Activated CD4-positive, alpha-beta T cell treated with anti-CD3 and anti-CD28 coated beads for 1 hour (primary cell): ENCODE measurements at places on chromosomes 16 and 17.

DNA sequence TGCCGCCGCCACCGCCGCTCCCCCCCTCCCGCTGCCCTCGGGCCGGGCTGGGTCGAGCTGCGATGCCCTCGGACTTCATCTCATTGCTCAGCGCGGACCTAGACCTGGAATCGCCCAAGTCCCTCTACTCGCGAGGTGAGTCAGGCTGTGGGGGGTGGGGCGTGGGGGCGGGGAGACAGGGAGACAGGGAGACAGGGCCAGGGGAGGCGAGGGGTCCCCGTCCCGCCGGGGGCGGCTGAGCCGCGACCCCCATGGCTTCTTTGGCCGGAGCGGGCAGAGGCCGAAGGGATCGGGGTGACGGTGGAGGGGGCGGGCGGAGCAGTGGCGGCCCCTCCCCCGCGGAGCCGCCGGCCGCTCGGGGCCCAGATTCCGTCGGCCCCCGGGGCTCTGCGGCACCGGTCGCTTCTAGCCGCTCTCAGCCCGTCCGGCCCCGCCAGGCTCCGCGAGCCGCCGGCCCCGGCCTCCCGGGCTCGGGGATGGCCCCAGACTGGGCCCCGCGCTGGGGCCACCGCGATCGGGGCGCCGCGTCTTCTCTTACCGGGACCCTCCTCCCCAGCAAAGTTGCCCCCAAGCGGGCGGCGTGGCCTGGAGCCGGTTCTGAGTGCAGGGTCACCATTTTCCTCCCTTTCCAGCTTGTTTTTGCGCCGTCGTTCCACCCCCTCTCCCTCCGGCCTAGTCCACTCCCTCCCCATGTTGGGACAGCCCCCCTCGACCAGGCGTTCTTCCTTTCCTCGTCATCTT lies 644 bp downstream of the NFAT5 start:
- DNase-seq: no peak

- no peak for DNase-seq
Observed at GRCh38 chr16:73000020-73000906, 47.7 kb downstream of the ZFHX3 start.

- no peak for DNase-seq
Observed at GRCh38 chr17:75191584-75191983, 8.8 kb upstream of the SUMO2 start.

- no peak for DNase-seq
Observed at GRCh38 chr17:8149419-8150193, 2.6 kb downstream of the PER1 start.

DNA sequence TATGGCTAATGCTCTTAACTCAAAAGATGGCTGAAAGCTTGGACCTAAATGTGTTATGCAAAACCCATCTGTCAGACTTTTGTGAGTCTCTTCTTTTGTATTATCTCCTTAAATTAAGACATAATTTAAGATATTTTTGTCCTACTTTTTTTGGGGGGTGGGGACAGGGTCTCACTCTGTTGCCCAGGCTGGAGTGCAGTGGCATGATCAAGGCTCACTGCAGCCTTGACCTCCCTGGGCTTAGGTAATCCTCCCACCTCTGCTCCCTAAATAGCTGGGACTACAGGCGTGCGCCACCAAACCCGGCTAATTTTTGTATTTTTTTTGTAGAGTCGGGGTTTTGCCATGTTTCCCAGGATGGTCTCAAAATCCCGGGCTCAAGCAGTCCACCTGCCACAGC lies 7.1 kb downstream of the CLTC start:
- no peak for DNase-seq

DNA sequence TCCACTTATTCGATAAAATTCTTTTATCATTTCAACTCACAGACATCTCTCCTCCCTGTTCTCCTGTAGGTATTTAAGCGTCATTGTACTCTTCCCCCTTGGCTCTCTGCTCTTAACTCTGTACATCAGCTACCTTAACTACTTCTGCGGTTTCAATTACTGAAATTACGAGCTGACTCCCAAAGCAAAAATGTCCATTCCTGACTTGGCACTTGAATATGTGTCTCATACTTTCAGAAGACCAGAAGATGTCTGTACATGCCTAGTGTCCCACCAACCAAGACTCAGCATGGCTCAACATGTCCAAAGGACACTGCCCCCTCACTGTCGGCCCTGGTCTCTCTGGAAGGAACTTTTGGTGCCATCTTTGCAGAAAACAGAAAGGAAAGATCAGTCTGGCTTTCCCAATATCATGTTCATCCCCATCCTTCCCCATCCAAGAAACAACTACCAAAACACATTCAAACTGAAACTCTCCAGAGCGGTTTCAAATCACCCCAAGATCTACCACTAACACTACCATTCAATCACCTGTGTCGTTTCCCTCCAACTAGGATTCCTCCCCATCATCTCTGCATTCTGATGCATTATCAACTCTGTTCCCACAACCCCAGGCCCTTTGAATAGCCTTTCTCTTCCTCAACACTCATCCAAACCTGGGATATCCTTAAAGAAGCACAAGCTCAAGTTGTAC lies 74.9 kb downstream of the ZFHX3 start:
- no peak for DNase-seq

DNA sequence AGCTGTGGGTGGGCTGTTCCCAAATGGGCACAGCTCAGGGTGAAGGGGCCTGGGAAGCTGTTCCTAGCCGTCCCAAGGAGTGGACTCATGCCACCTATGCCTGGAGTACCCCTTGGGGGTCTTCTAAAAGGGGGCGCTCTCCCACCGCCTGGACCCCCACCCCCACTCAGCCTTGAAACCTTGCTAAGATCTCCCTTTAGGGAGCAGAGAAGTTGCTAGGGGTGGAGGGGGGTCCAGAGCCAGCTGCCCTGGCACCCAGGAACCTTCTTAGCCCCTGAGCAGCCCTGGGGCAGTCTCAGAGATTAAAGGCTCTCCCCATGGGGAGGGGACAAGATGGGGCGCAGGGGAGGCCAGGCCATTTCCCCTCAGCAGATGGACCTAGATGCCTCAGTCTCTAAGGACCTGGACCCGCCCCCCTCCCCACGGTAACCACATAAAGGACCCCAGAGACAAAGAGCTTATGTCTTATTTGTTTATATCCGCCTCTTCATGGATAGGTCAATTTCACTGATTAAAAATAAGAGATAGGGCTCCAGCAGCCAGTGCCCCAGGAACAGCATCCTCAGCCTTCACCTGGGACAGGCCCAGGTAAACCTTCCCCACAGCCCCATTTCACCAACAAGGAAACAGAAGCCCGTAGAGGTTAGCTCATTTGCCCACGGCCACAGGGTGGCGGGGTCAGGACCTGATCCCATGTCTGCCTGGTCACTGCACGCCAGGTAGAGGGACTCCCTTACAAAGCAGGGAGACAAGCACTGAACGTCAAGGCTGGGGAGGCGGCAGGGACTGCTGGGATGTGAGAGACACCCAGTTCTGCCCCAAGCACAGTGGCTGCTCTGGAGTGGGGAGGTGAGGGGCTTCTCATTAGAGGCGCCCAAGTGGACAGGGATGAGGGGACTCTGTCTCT lies 3.4 kb downstream of the MTSS2 start:
- DNase-seq: no peak

DNA sequence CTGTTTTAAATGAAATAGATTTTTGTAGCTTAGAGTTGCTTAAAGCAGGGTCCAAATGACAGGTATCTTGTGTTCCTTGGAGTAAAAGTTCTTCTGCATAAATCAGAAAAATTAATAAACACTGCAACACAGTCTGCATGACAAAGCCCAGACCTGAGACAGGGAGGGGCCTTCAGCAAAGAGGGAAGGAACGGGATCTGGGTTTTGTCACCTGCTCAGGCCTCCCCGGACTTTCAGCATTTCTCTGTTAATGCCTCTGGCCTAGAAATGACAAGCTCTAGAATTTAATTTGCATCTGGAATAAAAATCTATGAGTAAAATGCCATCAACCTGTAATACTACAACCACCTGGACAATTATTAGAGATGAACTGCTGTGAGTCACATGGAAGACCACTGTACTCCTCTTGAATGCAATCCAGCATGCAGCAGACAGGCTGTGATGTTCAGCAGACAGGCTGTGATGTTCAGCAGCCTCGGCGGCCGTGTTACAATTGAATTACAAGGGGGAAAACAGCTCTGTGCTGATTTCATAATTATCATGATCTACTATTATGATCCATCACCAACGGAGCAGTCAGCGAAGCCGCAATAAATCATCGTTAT lies 170.2 kb downstream of the TOX3 start:
- no peak for DNase-seq

- DNase-seq: no peak
Observed at GRCh38 chr17:72270273-72270924, 149.6 kb downstream of the SOX9 start.

DNA sequence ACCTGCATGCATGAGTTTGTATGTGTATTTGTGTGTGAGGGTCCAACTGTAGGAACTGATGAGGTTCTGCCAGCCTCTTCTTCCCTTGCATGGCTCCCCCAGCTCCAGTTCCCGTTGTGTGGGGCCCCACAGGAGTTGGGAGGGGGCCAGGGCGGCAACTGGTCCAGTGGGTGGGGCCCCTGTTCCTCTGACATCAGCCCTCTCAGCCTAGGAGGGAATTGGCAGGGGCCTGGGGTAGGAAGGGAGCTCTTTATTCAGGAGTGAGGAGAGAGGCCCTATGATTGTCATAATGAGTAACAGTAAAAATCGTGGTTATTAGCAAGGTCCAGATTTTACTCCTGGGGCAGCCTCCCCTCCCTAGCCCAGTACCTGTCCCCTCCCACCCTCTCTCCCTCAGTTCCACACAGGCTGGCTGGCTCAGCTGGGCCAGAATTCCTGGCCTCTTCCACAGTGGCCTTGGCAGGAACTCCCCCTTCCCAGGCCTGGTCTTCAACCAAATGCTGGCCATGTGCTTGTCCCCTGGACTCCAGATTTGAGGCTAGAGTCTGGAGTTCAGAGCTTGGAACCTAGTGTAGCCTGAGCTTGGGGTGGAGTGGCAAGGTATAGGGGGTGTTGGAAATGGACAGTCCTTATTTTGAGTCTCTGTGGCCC lies 18.9 kb downstream of the RARA start:
- no peak for DNase-seq

DNA sequence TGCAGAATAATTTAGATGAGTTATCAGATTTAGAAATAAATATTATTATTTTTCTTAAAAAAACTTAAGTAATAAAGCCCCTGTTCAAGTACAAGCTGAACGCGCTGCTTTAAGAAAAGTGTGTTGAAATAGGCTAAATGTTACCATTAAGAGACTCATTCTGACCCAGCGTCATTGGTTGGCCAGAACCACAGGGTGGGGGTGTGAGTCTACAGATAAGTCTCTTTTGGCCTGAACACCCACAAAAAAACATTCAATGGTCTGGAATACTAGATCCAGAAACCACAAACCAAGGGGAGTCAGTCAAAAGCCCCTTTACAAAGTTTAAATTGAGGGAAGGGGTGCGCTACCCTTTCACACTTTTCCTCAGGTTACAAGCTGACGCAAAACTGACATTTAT lies 776.1 kb downstream of the KCNJ2 start:
- no peak for DNase-seq

GRCh38 chr17:45426561-45426960 lies 6.1 kb downstream of the ARHGAP27 start:
- no peak for DNase-seq

- DNase-seq: no peak
Observed at GRCh38 chr16:61836804-61837393, 199.3 kb downstream of the CDH8 start.
